Mucosa of gallbladder (tissue), 1 donor: ENCODE measurements at places on chromosomes 2 and 18. TPM values are rescaled to one million over a fixed set of nuclear protein-coding genes. Genes with fewer than 3 reads are reported as not detected.

GRCh38 chr2:161039071-161039470, 121.2 kb upstream of the TANK start:
- DNase-seq = no peak

GRCh38 chr2:27723372-27724144, 48.0 kb upstream of the MRPL33 start:
- DNase-seq = peak; percentile 74

DNA sequence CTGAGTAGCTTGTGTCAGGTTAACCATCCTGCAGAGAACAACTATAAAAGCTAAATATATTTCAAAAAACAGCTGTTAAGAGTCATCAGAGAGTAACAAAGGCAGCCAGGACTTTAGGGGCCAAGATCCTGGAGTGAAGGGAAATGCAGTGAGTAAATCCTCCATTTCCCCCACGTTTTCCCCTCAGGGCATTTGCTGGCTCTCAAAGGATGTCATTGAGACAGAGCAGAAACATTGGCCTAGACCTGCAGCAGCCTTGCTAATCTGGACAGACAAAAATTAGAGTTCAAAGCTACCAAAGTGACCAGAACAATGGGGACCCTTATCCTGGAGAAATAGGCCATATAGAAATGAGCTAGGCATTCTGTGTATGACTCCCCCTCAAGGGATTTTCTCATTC, 21.1 kb upstream of the KLHL29 start:
- no peak for DNase-seq

DNA sequence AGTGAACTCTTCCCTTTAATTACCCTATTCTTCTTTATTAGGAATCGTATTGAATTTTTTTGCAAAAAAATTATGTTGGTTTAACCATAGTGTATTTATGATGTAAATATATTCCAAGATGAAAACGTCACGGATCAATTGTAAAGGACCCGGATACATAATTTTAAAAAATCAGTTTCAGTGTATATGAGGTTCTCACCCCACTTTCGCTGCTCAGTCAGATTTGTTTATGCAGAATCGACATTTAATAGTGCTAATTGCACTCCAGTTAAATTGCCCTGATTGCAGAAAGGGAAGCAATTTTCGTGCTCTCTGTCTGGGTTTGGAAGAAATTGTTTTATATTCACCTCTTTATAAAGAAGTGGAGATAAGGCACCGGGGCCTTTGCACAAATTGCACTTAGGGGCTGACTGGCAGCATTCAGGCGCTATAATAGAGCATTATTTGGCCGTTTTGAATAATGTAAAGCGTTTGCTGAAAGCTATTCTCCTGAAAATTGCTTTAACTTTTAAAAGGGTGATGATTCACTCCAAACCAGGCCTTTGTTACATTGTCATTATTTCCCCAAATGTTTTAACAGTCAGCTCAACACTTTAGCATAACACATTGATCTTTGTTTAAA, 3.0 kb upstream of the SP9 start:
- no peak for DNase-seq

- no peak for DNase-seq
These were observed 32.1 kb downstream of the GDF7 start for GRCh38 chr2:20698916-20699613.

DNA sequence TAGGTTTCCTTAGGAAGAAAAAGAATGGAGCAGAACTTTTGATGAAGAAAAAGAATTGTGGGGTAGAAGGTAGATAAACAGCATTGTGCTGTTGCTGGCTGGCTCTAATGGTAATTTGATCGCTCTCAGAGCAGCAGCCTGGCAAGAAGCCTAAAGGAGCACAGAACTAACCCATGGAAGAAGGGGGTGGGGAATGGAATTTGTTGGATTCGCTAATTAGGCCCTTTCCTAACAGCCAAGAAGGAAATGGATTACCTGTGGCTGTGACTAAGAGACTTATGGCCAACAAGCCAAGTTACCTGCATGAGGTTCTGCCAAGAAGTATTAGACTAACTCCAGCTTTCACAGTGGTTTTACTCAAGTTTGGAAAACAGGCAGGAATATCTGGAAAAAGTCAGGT, 210.6 kb downstream of the IKZF2 start:
- peak; percentile 77 for DNase-seq

- no peak for DNase-seq
These were observed 107.8 kb upstream of the ZNF521 start for GRCh38 chr18:25459814-25460213.

DNA sequence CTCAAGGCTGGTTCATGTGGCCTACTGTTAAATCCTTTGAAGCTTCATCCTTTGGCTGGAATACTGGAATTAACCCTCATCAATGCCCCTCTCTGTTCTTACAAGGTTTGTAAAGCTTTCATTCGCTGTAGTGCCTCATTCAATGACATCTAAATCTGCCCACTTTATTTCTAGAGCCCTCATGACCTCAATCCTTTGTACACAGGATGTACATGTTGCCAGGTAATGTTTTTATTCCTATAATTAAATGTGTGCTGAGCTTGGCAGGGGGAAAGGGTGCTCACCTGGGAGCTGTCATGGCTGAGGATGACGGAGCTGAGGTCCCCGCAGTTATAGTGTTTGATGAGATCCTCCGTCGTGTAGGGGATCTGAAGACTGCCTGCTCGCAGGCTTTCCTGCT, 39.3 kb downstream of the TRABD2A start:
- no peak for DNase-seq

Gene DCC
- total RNA-seq = not detected

Gene CYBRD1
- 126 TPM for total RNA-seq
